ENCODE measurements at places on chromosomes 12 and 14. TPM values are rescaled to one million over a fixed set of nuclear protein-coding genes. Genes with fewer than 3 reads are reported as not detected.

DNA sequence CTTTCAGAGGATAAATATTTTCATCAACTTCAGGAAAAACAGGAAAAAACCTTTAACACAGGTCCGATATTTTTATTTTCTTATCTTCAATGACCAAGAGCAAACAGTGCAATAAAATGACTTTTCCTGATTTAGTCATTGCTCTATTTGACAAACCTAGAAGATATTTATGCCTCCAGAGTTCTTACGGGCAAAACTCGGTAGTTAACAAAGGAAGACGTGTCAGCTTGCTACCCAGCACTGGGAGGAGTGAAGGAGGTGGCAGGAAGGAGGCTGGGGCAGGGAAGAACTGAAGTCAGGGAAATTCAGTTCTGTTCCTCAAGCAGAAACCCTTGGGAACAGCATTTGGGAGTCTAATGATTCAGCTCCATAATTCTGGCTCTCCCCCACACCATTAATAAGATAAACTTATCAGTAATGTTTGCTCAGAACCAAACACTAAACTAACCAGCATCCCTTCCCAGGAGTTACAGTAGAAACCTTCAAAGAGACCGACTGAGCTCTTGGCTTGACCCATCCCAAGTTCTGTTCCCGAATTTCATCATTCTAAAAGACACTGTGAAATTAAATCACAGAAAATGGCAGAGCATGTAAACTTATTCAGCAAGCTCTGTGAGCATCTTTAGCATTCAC is 163.3 kb downstream of the APAF1 start:
- no peak for DNase-seq

GRCh38 chr14:64696355-64696857 is 7.8 kb upstream of the PLEKHG3 start:
- DNase-seq: no peak

DNA sequence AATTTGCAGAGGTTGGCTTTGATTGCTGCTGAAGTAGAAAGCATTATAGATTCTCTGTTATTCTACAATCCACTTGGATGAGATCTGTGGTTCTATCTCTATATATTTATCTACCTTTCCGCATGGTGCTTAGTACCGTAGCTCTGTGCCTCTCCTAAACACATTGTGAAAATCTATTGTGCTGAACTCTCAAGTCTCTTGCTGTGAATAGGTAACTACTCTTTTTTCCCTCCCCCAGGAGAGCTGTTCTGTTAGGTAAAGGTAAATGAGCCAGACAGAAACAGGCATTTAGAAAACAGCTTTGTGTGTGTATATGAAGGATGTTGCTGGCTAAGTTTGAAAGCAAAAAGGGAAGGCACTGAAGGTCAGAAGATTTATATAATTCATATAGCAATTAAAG is 112.6 kb downstream of the BRMS1L start:
- no peak for DNase-seq

DNA sequence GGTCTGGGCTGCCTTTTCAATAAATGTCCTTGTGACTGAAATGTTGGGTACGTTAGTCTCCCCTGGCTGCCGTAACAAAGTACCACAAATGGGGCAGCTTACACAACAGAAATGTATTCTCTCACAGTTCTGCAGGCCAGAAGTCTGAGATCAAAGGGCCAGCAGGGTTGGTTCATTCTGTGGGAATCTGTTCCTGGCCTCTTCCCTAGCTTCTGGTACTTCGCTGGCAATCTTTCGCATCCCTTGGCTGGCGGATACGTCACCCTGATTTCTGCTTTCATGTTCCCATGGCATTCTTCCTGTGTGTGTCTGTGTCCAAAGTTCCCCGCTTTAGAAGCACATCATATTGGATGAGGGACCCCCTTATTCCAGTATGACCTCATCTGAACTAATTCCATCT is 95.8 kb upstream of the NCOR2 start:
- no peak for DNase-seq

GRCh38 chr12:75784591-75784990 is 247.0 kb downstream of the PHLDA1 start:
- peak; percentile 34 for DNase-seq

GRCh38 chr14:106395456-106396050 is 869.2 kb downstream of the TMEM121 start:
- no peak for DNase-seq

The CCDC184 gene
- total RNA-seq: 7.8 TPM

The APOF gene
- total RNA-seq: not detected
